ENCODE measurements at places on chromosomes 6 and 20.
A peak's percentile ranks its signal among the peaks of the same experiment; 100 is the strongest.

- DNase-seq, result no peak
Measured at GRCh38 chr6:110400208-110400607, 15.2 kb downstream of the DDO start.

DNA sequence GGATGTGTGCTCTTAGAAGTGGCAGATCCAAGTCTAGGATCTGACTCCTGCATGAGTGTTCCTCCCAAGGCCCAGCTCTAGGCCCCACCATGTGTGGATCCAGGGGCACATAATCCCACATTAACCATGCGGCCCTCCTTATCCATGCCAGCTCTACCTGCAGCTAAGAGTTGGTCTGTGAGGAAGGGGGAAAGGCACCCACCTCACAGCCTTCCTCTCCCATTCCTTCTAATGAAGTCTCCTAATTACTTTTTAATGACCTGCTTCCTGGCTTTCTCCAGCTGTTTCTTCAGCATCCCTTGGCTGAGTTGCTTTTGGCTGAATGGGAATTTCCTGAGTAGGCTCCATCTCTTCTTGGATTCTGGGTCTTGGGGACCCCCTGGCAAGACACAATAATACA lies 52.2 kb downstream of the NPEPL1 start:
- no peak for DNase-seq

GRCh38 chr6:55955684-55956083 lies 80.3 kb upstream of the BMP5 start:
- no peak for DNase-seq

GRCh38 chr6:146928503-146928902 lies 275.7 kb upstream of the STXBP5 start:
- no peak for DNase-seq

GRCh38 chr6:107542192-107542668 lies 52.3 kb downstream of the SOBP start:
- no peak for DNase-seq

DNA sequence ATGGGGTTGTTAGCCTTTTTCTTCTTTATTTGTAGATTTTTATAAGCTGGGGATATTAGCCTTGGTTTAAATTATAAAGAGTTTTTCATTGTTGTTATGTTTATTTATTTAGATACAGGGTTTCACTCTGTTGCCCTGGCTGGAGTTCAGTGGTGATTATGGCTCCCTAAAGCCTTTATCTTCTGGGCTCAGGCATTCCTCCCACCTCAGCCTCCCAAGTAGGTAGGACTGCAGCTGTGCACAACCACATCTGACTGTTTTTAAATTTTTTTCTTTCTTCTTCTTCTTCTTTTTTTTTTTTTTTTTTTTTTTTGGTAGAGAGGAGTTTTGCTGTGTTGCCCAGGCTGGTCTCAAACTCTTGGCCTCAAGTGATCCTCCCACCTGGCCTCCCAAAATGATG lies 80.9 kb downstream of the UBE3D start:
- DNase-seq, result no peak

- DNase-seq, result no peak
Measured at GRCh38 chr6:767755-768512, 75.0 kb upstream of the EXOC2 start.

- DNase-seq, result no peak
Measured at GRCh38 chr20:137668-138490, 4.5 kb upstream of the DEFB126 start.

DNA sequence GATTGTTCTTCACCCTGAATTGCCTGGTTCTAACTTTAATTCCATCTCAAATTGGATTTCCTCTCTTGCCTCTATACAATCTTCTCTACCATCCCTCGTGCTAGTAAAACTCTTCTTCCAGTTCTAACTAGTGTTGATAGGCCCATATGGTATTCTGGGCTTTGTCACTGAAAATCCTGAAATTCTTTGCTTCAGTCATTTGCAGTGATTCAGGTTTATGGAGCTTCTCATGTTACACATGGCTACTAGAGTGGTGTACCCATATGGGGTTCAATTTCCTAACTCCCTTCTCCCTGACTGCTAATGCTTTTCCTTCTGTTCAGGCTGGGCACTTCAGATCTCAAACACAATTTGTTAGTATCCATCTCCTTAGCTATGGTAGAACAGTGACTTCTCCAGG lies 956.6 kb downstream of the KIF16B start:
- no peak for DNase-seq

GRCh38 chr6:155270561-155271091 lies 6.8 kb downstream of the CLDN20 start:
- no peak for DNase-seq

DNA sequence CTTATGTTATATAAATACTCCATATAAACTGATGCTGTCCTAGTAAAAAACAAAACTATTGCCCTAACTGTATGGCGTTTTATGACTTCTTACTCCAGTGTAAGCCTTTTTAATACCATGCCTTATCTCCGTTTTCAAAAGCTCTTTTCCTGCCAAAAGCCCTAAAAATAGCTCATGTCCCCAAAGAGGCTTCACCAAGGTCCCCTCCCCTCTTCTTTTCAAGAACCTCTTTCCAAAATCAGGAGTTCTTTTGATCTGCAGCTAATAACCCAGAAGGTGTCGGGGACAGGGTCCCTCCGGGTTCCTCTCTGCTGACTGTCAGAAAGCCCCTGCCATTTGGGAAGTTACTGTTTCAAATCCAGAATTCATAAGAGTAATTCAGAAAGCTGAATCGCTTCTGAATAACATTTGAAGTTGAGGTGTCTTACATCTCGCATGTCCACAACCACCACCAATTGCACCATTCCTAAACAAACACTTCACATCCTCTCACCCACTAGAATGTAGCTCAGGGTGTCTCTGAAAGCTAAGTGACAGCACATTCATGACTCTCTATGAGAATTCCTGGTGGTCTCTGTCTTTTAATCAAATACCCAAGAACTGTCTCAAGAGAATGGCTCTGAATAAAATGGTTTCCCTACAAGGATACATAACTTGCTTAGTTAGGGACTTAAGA lies 13.3 kb downstream of the TASP1 start:
- no peak for DNase-seq

DNA sequence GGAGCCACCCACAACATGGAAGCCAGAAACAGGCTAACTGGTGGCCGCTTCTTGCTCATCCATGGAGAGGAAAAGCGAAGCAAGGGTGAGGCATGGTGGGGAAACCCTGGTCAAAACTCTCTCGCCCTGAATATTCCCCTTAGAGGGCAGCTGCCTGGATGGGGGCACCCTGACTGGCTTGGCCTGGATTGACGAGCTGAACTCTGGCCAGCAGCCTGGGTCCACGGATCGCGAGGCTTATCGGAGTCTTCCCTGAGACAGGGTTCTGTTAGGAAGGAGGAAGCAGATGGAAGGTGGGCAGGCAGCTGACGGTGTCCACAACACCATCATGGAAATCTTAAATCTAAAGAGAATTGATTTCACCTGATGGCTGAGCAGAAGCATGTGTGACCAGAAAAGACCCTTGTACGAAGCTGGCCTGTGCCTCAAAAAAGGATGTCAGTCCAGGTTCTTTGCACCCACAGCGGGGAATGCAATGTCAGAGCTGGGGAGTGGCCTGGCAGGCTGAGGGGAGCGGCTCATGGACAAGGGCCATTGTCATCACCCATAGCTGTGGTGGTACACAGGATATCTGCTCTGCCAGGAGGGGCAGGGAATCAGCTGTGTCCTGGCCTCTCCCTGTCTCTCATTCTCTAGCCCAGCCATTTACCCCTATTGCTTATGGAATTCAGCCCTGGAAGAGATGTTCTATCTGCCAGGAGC lies 109.4 kb upstream of the SNX9 start:
- no peak for DNase-seq

DNA sequence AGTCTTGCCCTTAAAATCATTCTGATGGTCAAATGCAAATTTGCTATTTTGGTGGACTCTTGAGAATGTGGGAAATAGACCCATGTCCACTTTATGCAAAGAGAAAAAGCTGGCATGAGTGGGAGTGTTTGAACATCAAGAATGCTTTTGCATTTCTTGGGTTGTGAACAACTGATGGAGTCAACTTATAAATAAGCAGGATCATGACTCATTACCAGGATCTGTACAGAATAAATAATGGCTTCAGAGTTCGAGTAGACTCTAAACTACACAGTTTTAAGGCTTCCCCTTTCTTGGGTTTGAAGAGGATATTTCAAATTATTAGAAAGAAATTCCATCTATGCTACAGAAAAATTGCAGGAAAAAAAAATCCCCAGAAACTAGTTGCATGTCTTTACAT lies 195.5 kb downstream of the EYA4 start:
- no peak for DNase-seq

DNA sequence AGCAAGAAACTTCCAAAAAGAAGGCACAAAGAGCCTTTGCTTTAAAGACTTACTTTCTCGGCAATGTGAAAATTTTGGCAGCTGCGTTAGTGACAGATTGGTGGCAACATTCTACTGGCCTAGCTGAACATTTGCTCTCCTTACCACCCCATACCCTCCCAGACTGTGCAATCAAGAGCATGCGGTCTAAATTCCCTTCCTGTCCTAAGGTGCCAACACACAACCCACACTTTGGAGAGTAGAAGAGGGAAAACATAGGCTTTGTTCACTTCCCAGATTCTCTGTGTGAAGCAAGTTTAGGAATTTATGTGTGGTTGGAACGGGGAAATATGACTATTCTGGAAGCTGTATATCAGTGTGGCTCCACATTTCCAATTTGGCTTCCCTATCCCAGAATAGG lies 29.8 kb upstream of the NEDD9 start:
- DNase-seq, result no peak

GRCh38 chr20:38057351-38057972 lies 23.9 kb downstream of the RPRD1B start:
- peak; percentile 68 for DNase-seq

DNA sequence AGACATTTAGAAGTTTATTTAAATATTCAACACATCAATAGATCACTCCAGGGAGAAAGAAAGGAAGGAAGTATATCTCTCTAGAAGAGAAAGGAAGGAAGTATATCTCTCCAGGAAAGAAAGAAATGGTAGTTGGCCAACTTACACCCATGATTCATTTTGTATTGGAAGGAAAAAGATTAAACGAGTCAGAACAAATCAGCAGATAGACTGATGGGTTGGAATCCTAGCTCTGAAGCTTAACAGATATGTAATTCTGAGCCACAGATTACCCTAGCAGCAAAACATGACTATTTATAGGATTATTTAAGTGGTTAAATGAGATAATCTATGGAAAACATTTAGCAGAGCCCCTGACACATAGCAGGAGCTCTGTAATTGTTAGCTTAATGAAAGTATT lies 27.1 kb downstream of the COL12A1 start:
- DNase-seq, result no peak

DNA sequence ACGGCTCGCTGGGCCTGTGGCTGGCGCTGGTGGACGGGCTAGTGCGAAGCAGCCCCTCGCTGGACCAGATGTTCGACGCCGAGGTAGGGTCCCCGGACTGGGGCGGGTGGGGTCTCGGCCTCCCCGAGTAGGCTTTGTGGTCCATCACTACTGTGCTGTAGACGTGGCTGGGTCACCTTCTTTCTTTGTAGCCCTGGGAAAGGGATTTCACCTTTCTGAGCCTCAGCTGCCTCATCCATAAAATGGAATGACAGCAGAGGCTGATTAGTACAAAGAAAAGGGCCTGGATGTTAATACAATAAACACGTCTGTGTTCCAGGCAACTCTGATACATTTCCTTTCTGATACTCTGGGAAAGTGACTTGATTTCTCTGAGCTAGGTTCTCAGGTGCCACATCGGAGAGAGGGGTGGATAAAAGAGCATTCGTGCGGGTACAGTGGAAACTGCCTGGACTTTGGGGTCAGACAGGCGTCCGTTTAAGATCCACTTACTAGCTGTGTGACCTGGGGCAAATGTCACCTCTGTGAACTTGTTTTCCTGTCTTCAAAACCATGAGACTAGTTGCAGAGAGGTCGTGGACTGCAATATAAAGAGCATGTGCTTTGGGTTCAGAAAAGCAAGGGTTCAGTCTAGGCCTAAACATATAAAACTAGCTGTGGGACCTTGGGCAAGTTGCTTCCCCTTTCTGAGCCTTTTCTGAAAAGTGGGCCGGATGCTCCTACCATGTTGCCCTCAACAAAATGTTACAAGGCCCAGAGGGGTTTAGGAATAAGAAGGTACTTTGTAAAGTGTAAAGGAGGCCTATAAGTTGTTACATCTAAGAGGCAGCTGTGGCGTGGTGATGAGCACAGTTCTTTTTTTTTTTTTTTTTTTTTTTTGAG lies 896 bp downstream of the SYS1 start:
- DNase-seq, result no peak

- DNase-seq, result no peak
Measured at GRCh38 chr20:51631011-51631950, 88.8 kb upstream of the NFATC2 start.

- DNase-seq, result no peak
Measured at GRCh38 chr20:50848341-50848808, 53.5 kb downstream of the BCAS4 start.

DNA sequence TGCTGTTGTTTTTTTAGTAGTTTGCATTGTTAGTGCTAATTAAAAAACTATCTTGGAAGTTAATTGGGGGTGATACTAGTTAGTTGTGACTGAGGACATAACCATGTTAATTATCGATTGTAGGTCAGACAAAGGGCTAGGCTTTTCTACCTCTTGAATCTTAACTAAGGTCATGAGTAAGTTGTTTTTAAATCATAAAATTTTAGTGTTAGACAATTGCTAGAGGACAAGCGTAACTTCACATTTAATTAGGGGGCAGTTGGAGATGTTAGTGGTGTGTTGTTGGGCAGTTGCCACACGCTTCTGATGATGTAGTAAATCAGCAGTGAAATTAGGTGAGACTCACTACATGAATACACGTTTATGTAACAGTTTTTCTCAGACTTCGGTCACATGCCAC lies 619.1 kb upstream of the FLRT3 start:
- DNase-seq, result no peak

- DNase-seq, result no peak
Measured at GRCh38 chr6:159440911-159441703, 251.9 kb downstream of the SOD2 start.

GRCh38 chr20:58853976-58854637 lies 1.6 kb downstream of the GNAS start:
- no peak for DNase-seq

- DNase-seq, result no peak
Measured at GRCh38 chr6:88561954-88562315, 395.8 kb upstream of the CNR1 start.

DNA sequence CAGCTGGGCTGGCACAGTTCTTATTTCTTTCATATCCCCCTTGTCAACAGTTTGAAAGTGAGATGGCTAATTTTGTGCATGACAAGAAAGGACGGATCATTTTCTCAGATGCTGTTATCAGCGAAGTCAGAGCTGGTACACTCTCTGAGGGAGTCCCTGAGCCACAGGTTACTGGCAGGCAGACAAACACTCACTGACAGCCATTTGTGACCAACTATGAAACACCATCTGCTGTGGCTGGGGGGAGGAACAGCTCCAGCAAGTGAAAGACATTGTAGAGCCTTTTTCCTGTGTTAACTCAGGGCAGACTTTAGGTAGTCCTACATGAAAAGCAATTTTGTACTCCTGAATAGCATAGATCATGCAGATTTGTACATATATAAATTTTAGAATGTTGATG lies 22.2 kb downstream of the OLIG3 start:
- DNase-seq, result no peak

GRCh38 chr6:130849594-130849993 lies 22.4 kb downstream of the SMLR1 start:
- no peak for DNase-seq

- peak; percentile 65 for DNase-seq
Measured at GRCh38 chr6:137799950-137800568, 67.0 kb upstream of the TNFAIP3 start.
